H54 (cell line): ENCODE measurements at places on chromosomes 5 and 9.

DNA sequence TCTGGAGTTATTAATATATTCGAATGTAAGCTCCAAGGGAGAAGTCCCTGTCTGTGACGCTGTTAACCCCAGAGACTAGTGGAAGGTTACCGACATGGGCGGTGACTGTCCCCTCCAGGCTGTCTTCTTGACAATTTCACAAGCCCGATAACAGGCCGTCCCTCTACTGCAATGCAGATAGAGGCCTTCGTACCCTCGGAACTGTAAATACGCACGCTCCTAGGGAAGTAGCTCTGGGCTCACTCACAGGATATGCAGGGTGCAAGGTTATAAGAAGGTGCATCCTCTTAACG lies 680 bp upstream of the RFK start:
- DNase-seq, result peak; percentile 44

- no peak for DNase-seq
Observed at GRCh38 chr9:133305731-133306130, 30.3 kb downstream of the SURF6 start.

- DNase-seq, result no peak
Observed at GRCh38 chr5:136458481-136458880, 93.1 kb upstream of the TRPC7 start.

- no peak for DNase-seq
Observed at GRCh38 chr5:68749631-68750030, 344.2 kb upstream of the SLC30A5 start.

- DNase-seq, result no peak
Observed at GRCh38 chr9:73294336-73294735, 142.7 kb downstream of the ANXA1 start.

- DNase-seq, result peak; percentile 10
Observed at GRCh38 chr5:30502277-30502676, 691.2 kb upstream of the CDH6 start.

GRCh38 chr5:138889994-138890393 lies 14.9 kb upstream of the LRRTM2 start:
- no peak for DNase-seq

- peak; percentile 18 for DNase-seq
Observed at GRCh38 chr5:112533362-112533761, 114.3 kb upstream of the EPB41L4A start.

- no peak for DNase-seq
Observed at GRCh38 chr9:71036501-71036900, 84.9 kb downstream of the TRPM3 start.

- DNase-seq, result no peak
Observed at GRCh38 chr5:126460977-126461376, 37.8 kb downstream of the GRAMD2B start.

DNA sequence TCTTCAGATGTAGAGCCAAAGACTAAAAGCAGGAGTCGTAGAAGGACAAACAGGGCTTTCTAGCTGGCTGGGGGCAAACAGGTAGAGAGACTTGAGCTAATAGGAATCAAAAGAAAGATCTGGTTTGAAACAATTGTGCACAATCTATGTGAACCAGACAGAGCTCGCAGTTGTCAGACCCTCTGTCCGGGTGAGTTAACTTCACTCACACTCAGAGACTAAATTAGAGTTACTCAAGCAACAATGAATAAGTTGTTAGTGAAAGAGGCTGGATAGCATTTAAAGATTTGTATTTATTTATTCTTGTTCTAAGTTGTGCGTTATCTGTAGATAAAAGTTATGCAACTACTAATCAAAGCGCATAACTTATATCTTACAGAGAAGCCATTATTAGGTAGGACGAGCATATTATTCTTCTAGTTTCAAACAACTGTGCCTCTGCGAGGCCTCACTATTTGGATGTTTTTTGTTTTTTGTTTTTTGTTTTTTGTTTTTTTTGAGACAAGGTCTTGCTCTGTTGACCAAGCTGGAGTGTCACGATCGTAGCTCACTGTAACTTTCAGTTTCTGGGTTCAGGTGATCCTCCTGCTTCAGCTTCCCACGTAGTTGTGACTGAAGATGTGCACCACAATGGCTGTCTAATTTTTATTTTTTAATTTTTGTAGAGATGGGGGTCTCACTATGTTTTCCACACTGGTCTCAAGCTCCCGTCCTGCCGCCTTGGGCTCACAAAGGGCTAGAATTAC lies 13.2 kb upstream of the LNPEP start:
- no peak for DNase-seq

DNA sequence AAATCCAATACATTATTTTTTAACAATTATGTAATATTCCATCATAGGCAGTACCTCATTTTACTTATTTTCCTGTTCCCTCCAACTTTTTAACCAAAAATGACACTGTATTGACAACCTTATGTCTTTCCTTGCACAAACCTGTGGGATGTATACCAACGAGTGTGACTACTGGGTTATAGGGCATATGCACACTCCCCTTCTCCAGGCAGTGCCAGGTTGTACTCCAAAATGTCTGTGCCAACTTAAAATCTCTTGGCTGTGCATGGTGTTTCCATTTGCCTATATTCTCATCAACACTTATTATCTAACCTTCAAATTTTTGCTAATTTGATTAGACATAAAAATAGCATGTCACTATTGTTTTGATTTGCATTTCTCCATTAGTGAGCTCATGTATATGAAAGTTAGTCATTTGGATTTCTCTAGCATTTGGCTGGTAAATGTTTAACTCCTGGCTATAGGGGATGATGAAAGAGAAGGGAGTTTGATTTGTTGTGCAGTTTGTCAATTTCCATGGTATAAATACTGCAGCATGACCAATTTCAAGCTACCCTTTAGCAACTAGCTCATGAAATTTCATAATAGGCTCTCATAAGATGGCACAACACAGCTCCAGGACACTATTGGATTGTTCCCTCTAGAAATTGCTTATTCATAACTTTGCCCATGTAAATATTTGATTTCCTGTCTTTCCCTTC lies 129.9 kb downstream of the BAAT start:
- no peak for DNase-seq

- no peak for DNase-seq
Observed at GRCh38 chr5:945691-946551, 53.2 kb downstream of the TRIP13 start.

- DNase-seq, result peak; percentile 40
Observed at GRCh38 chr9:88197016-88197415, 58.7 kb upstream of the SPATA31C2 start.

- no peak for DNase-seq
Observed at GRCh38 chr9:20437476-20437875, 184.8 kb downstream of the MLLT3 start.

DNA sequence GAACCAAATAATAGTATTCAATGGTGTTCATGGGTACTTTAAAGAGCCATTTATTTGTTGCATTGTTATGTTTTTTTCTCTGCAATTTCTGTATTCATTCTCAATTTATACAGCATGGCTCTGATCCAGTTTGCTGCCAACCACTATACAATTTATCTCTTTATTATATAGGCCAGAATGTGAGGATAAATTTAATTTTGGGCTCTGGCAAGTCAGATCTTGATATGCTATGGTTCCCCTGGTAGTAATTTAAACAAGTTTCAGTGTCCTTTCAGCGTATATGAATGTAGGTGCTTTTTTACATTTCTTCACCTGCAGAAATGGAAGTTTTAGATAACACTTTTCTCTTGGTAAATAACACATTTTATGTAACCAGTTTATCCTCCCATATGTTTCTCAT lies 1118.0 kb upstream of the SEMA6A start:
- DNase-seq, result no peak

DNA sequence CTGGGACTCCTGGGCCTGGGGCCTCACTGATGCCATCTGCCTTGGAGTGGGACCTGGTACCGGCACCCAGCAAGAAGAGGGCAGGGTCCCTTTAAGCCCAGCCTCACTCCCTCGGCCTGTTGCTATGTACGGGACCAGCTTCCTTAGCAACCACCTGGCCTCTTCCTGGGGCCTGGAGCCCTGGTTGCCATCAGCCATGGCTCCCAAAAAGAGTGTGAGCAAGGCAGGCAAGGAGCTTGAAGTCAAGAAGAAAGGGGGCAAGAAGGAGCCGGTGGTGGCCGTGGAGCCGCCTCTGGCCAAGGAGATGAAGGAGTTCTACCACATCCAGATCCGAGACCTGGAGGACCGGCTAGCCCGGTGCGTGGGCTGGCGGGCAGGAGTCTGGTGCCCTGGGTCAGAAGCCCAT lies at the start of gene CFAP157:
CFAP157 (plus strand) TSS at position 153 of the 406 bp plus-strand sequence; CDS start at position 197, 44 bp downstream.
- DNase-seq, result peak; percentile 77

DNA sequence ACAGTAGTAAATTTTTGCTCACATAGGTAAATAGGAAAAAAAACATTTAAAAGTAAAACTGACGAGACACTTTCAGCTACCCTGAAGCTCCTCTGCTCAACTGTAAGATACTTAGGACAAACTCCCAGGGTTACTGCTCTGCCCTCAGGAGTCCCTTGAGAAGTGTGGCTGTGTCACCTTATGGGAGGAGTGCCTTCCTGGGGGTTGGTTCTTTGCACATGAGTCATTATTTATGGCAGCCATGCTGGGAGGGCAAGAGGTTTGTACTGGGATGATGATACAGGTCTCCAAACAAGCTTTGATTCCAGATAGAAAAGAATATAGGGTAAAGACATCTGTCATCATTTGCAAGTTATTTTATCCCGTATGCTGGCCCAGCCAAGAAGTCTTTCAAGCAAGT lies 45.9 kb downstream of the TTC1 start:
- peak; percentile 73 for DNase-seq

DNA sequence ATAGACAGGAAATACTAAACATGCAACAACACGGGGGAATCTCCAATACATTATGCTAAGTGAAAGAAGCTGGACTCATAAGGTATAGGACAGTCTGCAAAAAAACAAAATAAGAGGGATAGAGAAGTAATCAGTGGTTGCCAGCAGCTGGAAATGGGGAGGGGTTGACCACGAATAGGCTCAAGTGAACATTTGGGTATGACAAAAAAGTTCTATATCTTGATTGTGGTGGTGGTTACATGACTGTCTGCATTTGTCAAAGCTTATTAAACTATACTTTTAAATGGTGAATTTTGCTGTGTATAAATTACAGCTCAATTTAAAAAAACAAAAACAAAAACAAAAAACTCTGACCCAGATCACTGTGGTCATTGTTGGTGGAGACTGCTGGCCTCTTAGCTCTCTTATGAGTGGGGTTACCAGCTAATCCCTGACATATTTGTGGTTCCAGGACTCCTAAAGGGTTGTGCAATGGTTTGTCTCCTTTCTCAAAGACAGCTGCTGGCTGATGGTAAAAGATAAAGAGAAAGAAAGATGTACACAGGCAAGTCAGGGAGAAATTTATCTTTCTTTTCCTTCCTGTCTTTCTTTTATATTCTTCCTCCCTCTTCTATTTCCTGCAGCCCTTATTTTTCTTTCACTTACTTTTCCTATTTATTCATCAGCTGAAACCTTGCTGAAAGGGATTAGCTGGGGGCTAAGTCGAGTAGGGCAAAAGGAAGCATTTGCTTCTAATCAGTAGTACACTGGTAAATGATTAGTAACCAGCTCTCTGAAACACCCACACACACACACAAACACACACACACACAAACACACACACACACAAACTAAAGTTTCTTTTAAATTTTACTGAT lies 42.6 kb upstream of the APC start:
- DNase-seq, result no peak

- DNase-seq, result peak; percentile 71
Observed at GRCh38 chr5:142325725-142326479, 1.1 kb upstream of the SPRY4 start.

DNA sequence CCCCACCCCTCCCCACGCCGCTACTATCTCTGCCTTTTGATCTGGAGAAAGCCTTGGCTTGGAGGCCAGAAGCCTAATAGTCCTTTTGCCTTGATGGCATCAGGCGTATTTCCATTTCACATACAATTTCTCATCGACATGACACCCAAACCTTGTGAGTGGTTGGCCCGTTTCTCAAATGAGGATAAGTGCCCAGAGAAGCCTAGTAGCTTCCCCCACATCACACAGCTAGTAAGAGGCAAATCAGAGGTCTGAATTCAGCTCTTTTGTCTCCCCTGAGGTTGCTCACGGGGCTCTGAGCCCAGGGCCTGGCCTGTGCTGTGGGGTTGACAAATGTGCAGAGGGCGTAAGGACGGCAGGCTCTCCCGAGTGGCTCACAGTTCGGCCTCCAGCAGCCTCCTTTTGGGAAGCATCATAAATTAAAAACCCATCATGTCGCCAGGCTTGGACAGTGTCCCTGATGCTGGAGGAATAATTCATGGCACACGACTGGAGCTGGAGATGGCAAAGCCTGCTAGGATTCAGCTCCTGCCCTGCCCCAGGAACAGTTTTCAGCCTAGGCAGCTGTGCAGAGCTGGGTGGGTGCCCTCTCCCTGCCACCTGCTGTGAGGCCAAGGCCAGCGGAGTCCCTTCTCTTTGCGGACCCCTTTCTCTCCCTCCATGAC lies 263.8 kb downstream of the NSG2 start:
- DNase-seq, result no peak

DNA sequence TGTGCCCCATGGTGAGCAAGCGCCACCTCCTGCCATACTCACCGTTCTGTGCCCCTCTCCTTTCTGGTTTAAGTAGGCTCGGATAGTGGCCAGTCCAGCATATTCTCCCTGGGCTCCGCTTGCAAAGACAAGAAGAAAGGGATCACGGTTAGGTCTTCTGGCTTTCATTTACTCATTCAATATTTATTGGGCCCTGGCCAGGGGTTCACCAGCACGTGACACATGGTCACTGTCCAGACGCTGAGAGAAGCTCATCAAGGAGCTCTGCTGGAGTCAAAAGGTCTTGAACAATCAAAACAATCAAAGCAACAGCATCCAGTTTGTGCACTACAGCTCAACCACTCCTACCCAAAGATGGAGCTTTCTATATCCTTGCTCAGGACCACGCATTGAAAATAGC lies 80.2 kb downstream of the GLDC start:
- no peak for DNase-seq

- no peak for DNase-seq
Observed at GRCh38 chr9:131496844-131497405, 5.8 kb upstream of the POMT1 start.

GRCh38 chr5:143401227-143402016 lies 2.1 kb downstream of the NR3C1 start:
- no peak for DNase-seq

GRCh38 chr5:67156976-67157583 lies 39.5 kb downstream of the CD180 start:
- peak; percentile 18 for DNase-seq

- DNase-seq, result no peak
Observed at GRCh38 chr9:129108805-129109536, 1.6 kb downstream of the CRAT start.

- DNase-seq, result no peak
Observed at GRCh38 chr5:151734064-151734408, 24.4 kb downstream of the ATOX1 start.

DNA sequence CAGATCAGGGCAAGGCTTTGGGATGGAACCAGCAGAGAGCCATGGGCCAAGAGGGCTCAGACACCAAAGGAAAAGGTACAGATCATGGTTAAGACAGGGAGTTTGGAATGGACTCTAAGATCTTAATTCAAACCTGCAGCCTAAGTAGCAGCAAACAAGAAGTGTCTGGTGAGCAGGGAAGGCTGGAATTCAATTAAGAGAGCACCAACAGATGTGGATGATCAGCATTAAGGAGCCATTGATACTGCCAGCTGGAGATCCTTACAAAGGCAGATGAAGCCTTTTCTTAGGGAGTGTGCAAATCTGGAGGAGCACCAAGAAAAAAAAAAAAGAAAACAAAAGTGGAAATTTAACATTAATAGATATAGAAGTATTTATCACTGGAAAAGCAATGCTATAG lies 516.8 kb downstream of the RASEF start:
- no peak for DNase-seq
